ENCODE measurements at places on chromosomes 1 and 21.

DNA sequence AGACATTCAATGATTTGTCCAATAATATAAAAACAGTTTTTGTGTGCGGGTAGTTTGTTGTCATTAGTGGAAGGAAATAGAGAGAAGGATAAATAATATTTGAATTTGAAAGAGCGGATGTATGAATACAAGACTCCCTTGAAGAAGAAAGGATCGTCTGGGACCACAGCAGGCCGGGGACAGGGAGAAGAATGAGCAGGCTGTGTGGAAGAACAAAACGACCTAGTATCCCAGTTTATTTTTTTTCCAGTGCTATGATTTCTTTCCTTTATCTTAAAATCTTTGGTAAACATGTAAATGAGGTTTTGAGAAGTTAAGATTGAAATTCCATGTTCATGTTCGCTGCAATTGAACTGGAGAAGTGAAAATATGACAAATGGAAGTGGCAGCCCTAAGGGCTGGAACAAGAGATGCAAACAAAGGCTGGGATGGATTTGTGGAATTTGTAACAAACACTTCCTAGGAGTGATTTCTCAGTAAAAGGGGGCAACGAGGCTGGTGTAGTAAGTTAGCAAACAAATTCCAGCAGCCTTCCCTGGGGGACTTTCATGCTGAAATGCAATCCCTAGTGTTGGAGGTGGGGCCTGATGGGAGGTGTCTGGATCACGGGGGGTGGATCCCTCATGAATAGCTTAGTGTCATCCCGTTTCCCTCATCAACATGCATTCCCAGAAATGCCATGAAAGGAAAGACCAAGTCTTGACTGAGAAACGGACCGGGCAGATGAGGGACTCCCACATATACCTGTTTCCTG is 10.2 kb upstream of the IFI16 start:
- no peak for DNase-seq
- no peaks in the 10 kb centered on the region for H3K27me3 ChIP-seq
- H3K36me3 ChIP-seq: peaks cover 6% of the 10 kb centered on the region
- H3K4me3 ChIP-seq: no peak overlapping the region
- H3K27ac ChIP-seq: no peak overlapping the region

GRCh38 chr1:111649227-111649626 is 29.6 kb downstream of the RAP1A start:
- H3K4me1 ChIP-seq: peaks cover 84% of the 10 kb centered on the region
- H3K36me3 ChIP-seq: peaks cover 34% of the 10 kb centered on the region
- DNase-seq: no peak
- no peak overlapping the region for H3K4me3 ChIP-seq

DNA sequence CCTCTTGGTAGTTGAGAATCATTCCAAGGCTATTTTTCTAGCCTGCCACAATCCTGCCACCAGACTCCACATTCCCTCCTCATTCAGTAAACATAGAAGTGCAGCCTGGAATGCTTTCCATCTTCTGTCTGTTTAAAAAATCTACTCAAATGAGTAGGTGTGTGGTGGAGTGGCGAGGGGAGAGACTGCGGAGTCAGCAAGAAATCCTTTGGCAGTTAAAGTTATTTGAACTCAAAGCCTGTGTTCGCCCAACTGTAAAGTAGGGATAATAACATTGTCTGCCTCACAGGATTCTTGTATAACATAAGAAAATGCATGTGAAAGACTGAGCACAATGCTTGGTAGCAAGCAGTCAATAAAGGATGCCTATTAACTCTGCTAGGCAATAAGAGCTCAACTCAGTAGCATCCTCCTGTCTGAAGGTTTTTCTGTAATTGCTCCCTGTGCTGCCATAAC is 22.2 kb upstream of the DPT start:
- no peak overlapping the region for H3K4me3 ChIP-seq
- no peak for DNase-seq
- H3K36me3 ChIP-seq: no peaks in the 10 kb centered on the region
- H3K27me3 ChIP-seq: peaks cover 37% of the 10 kb centered on the region
- H3K27ac ChIP-seq: no peak overlapping the region
- H3K4me1 ChIP-seq: no peaks in the 10 kb centered on the region

DNA sequence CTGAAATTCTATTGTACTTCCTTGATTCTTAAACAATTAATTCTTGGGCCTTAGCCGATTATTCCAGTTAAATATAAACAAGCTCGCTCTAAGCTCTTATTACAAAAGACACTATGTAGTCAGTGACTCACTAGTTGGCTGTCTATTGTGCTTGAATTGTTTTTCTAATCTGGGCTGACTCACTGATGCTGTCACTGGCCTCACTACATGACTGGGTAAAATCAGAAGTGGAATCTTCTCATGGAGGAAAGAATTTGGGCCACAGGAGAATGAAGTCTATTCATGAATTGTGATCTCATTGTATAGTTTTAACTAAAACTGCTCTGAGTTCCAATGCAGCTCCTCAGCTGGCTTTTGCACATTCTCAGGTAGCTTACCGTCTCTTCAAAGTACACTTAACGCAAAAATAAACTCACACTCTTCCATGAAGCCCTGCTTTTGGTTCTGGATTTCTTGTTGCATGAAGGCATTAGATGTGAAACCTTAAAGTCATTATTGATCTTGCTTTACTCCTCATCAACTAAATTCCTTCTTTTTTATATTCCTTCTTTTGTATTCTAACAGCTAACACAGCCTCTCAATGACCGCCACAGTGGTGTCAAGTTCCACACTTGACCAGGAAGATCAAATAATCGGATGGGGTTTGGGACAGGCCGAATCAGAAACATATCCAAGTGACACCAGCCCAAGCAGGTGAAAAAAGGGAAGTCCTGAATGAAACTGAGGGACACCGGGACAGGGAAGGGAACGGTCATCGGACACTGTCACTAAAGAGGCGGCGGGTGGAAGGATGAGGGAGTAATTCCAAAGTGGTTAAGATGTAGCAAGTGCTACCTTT is 80.9 kb upstream of the LBR start:
- no peaks in the 10 kb centered on the region for H3K36me3 ChIP-seq
- H3K4me3 ChIP-seq: no peak overlapping the region
- H3K27ac ChIP-seq: no peak overlapping the region
- H3K4me1 ChIP-seq: peaks cover 13% of the 10 kb centered on the region
- no peaks in the 10 kb centered on the region for H3K27me3 ChIP-seq

DNA sequence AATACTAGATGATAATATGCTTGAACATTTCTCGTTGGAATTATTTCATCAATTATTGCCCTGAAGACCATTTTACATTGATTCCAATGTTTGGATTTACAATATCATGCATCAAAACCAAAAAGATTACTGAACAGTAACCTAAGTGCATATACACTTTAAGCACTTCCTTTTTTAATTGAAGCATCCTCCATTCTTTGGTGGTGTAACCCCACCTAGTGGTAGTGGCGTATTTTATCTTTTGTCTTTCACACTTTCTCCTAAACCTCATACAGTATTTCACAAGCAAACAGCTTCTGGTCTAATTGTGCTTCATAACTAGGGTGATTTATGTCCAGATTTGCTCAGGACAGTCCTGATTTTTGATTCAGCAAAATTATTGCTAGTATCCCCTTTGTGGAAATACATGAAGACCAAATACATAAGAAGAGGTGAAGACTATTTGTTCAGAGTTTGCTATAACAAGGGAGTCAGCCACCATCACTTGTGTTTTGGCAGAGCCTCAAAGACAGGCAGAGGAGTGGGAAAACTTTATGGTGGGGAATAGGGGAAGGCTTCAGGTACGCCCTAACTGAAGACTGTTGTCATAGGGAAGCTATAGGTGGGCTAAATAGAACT is 3.4 kb upstream of the NVL start:
- no peaks in the 10 kb centered on the region for H3K27me3 ChIP-seq
- peak overlapping the region; percentile 73 for H3K4me3 ChIP-seq
- peak overlapping the region; percentile 50 for H3K27ac ChIP-seq
- peaks cover 44% of the 10 kb centered on the region for H3K4me1 ChIP-seq
- DNase-seq: peak; percentile 40
- peaks cover 2% of the 10 kb centered on the region for H3K36me3 ChIP-seq

- DNase-seq: no peak
- H3K27ac ChIP-seq: peak overlapping the region; percentile 78
- no peaks in the 10 kb centered on the region for H3K4me1 ChIP-seq
- H3K36me3 ChIP-seq: peaks cover 3% of the 10 kb centered on the region
- no peak overlapping the region for H3K4me3 ChIP-seq
Measured at GRCh38 chr21:32994305-32994704, 31.4 kb upstream of the OLIG2 start.

GRCh38 chr1:101664726-101665125 is 332.0 kb downstream of the OLFM3 start:
- no peak overlapping the region for H3K27ac ChIP-seq
- DNase-seq: no peak
- no peaks in the 10 kb centered on the region for H3K36me3 ChIP-seq

- no peak for DNase-seq
- H3K4me1 ChIP-seq: no peaks in the 10 kb centered on the region
- H3K27ac ChIP-seq: no peak overlapping the region
- no peak overlapping the region for H3K4me3 ChIP-seq
- peaks cover 2% of the 10 kb centered on the region for H3K36me3 ChIP-seq
Measured at GRCh38 chr1:209187589-209187988, 395.9 kb upstream of the CAMK1G start.

GRCh38 chr1:96596226-96596922 is 125.2 kb upstream of the PTBP2 start:
- H3K27ac ChIP-seq: no peak overlapping the region
- peaks cover 5% of the 10 kb centered on the region for H3K27me3 ChIP-seq
- peak; percentile 8 for DNase-seq
- H3K4me1 ChIP-seq: no peaks in the 10 kb centered on the region
- no peaks in the 10 kb centered on the region for H3K36me3 ChIP-seq

GRCh38 chr1:10132852-10133251 is 77.5 kb upstream of the KIF1B start:
- H3K36me3 ChIP-seq: peaks cover 1% of the 10 kb centered on the region
- no peaks in the 10 kb centered on the region for H3K4me1 ChIP-seq
- DNase-seq: no peak
- H3K27ac ChIP-seq: no peak overlapping the region

DNA sequence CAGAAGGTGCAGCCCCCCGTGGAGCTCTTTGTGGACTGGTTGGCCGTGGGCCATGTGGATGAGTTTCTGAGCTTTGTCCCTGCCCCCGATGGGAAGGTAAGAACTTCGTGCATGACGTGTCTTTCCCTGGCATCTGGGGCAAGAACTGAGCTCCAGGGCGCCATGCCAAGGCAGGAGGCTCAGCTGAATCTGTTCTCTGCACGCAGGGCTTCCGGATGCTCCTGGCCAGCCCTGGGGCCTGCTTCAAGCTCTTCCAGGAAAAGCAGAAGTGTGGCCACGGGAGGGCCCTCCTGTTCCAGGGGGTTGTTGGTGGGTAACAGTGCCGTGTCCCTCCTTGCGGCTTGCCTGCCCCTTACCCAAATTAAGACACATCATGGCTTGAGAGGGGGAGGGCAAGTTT is 27.7 kb downstream of the PADI3 start:
- no peaks in the 10 kb centered on the region for H3K36me3 ChIP-seq
- no peak for DNase-seq
- H3K27me3 ChIP-seq: peaks cover 7% of the 10 kb centered on the region
- no peaks in the 10 kb centered on the region for H3K4me1 ChIP-seq

GRCh38 chr1:8203551-8203950 is 114.4 kb upstream of the SLC45A1 start:
- H3K4me1 ChIP-seq: peaks cover 3% of the 10 kb centered on the region
- H3K4me3 ChIP-seq: no peak overlapping the region
- H3K27me3 ChIP-seq: no peaks in the 10 kb centered on the region
- H3K27ac ChIP-seq: no peak overlapping the region

DNA sequence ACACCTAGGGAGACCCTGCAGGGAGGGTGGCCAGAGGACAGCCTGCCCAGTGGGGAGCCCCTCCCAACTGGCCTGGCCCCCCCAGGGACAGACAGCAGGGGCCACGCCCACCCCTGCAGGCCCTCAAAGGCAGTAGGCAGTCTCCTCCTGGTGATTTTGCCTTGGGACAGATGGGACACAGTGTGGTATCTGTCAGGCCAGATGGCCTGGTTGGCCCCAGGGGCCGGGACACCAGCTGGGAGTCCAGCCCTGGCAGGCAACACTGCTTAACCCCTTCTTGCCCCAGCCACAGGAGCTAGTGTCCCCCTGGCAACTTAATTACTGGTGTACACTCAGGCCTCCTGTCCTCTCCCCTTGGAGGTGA is 17.8 kb downstream of the IFFO2 start:
- no peaks in the 10 kb centered on the region for H3K27me3 ChIP-seq
- DNase-seq: no peak
- no peak overlapping the region for H3K4me3 ChIP-seq
- H3K27ac ChIP-seq: no peak overlapping the region
- peaks cover 74% of the 10 kb centered on the region for H3K4me1 ChIP-seq

DNA sequence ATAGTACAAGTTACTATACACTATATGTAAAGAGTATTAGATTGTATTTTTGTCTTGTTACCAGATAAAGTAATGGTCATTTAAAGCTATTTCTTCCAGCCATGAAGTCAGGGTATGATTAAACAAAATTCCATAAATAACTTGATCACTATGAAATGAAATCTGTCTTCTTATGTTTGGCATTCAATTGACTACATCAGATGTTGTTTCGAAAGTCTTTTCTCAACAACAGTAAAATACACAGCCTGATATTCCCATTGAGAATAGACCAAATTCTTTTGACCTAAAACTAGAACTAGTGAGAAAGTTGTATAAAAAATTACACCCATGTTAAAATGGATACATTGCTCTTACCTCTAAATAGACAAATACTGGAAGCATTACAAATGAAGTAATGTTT is 134.6 kb upstream of the ADAMTS5 start:
- H3K27me3 ChIP-seq: no peaks in the 10 kb centered on the region
- DNase-seq: no peak
- H3K4me1 ChIP-seq: no peaks in the 10 kb centered on the region
- no peak overlapping the region for H3K27ac ChIP-seq
- H3K36me3 ChIP-seq: peaks cover 3% of the 10 kb centered on the region
